ENCODE measurements at places on chromosomes 13 and 19.

DNA sequence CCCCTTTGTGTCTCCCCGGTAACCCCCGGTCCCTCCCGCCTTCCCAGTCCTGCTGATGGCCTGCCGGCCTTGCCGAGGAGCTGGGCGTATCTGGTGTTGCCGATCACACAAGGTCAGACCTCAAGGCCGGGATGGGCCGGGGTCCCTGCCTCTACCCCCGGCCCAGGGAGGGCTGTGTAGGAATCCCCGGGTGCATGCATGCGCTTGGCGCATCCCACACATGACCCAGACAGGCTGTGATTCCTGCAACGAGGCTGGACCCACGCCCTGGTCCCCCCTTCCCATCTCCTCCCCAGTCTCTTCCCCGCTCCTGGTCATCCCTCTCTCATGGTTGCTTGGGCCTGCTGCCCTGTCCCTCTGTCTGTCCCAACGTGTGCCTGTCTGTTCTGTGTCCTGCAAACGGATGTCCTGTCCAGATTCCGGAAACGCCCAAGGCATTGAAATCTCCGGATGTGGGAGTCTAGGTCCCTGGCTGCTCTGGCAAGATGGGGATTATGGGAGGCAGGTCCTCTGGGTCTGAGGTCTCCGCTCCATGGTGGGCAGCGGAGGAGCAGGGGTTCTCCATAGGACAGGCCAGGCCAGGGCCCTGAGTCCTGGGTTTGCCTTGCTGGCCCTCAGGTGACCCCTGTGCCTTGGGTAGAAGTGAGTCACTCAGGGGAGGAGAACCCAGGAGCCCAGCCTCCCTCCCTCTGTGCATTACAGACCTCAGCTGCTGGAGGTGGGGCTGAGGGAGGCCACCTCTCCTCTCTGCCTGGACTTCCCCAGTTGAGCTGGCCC lies 1.6 kb downstream of the PKN1 start:
- peak; percentile 42 for DNase-seq

DNA sequence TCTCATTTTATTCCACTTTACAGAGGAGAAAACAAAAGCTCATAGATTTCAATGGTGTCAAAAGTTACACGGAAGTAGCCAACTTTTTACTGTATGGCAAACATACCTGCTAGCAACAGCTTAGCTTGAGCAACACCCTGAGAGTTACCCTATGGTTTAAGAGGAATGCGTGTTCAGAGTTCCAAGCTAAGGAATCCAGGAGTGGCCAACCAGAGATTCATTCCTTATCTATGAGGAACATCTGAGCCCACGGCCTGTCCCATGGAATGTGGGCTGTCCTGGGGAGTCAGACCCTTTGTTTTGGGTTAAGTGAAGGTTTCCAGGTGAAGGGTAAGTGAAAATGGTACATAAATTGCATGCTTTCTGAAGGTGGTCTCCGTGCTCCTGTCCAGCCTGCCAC lies 67.5 kb downstream of the STARD13 start:
- DNase-seq: no peak

- DNase-seq: no peak
Measured at GRCh38 chr13:85420136-85420535, 379.1 kb downstream of the SLITRK6 start.

GRCh38 chr13:78785764-78786163 lies 126.8 kb upstream of the OBI1 start:
- no peak for DNase-seq

- DNase-seq: no peak
Measured at GRCh38 chr13:25440061-25440460, 68.3 kb downstream of the ATP8A2 start.

- DNase-seq: peak; percentile 62
Measured at GRCh38 chr19:14347999-14348889, 33.0 kb upstream of the ADGRE5 start.

GRCh38 chr19:38316477-38317067 lies 825 bp upstream of the YIF1B start:
- no peak for DNase-seq

DNA sequence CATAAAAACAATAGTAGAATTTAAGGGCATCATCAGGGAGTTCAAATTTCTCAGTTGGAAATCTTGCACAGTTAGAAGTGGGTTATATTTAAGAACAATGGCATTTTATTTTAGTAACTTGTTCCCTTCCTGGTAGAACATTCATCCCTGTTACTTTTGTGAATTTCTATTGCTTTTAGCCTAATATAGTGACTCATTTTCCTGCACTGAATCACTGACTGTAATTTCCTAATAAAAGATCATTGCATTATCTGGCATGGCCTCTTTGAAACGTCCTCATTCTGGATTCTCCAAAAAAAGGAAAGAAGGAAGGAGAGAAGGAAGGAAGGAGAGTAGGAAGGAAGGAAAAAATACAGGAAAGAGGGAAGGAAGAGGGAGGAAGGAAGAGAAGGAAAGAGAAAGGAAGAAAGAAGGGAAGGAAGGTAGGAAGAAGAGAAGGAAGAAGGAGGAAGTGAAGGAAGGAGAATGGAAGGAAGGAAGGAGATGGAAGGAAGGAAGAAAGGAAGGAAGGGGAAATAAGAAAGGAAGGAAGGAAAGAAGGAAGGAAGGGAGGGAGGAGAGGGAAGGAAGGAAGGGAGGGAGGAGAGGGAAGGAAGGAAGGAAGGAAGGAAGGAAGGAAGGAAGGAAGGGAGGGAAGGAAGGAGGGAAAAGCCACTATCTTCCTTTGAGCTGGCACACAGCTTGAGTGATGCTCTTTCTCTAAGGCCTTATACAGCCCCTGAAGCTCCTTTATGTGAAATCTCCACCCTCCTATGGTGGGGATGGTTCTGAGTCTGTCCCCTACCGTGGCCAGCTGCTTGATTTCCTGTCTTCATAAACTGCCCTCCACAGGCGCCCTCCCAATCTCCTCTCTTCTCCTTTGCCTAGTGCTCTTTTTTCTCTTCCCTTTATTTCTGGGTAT lies 29.8 kb upstream of the TM9SF2 start:
- DNase-seq: no peak

GRCh38 chr13:39676315-39676876 lies 20.9 kb downstream of the COG6 start:
- DNase-seq: no peak

- DNase-seq: no peak
Measured at GRCh38 chr13:24004971-24005370, 107.7 kb upstream of the C1QTNF9B start.

DNA sequence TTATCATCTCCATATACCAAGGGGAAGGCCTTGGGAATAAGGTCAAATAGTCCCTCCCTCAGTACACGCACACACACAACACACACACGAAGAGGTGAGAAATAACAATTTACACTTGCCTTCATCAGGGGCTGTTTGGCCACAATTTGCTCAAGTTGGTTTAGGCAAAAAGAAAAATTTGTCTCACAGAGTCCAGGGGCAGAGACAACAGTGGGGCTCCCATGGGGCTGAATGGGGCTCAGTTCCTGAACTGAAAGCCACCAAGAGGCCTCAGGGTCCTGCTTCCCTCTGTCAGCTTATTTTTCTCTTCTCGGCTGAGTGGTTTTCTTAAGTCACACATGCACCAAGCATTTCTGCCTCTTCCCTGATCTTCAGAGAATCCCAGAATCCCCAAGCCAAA lies 35.5 kb downstream of the PCDH8 start:
- DNase-seq: no peak

GRCh38 chr19:16035601-16036297 lies 40.5 kb upstream of the TPM4 start:
- no peak for DNase-seq

DNA sequence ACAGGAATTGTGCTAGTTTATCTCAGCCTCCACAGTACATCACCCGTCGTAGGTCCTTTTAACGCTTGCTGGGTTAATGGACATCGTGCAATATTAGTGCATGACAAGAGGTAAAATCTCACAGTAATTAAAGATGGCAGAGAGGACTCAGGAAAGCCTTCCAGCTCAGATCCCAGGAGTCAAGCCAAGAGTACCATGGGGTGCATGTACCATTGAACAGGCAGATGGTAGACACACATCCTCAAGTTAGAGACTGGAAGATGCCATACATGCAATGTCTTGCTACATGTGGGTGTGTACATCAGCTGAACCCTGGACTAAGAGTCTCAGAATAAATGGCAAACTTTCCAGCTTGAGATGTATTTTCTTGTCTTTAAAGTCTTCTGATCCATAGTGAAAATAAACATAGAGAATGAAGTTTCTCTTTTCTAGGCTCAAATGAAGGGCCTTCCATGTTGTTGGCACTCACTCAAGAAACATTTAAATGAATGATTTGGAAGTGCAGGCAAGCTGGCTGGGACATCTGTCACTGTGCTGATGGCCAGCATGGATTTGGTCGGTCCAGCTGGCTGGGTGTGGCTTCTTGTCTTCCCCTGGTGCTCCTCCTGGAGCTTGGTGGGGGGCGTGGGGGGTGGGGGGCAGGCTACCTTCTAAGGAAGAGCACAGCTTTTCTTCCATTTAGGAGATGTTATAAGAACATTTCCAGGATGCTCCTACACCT lies 290.9 kb upstream of the MAB21L1 start:
- DNase-seq: no peak

- DNase-seq: no peak
Measured at GRCh38 chr13:109400209-109400608, 386.2 kb downstream of the IRS2 start.

DNA sequence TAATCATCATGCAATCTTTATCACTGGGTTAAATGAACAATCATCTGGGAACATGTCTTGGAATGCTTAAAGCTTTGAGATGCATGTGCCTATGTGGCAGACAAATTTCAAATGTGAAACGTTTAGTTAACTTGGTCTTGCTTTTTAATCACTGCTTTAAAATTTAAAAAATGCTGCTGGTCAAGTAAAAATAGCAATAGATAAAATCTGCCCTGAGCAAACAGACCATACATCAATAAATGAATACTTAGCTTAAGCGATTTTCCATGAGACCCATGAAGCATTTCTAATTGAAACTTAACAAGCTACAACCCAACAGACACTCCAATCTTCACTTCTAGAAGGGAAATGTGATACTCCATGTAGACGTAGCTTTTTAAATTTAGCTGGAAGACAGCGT lies 1.9 kb upstream of the KL start:
- no peak for DNase-seq

DNA sequence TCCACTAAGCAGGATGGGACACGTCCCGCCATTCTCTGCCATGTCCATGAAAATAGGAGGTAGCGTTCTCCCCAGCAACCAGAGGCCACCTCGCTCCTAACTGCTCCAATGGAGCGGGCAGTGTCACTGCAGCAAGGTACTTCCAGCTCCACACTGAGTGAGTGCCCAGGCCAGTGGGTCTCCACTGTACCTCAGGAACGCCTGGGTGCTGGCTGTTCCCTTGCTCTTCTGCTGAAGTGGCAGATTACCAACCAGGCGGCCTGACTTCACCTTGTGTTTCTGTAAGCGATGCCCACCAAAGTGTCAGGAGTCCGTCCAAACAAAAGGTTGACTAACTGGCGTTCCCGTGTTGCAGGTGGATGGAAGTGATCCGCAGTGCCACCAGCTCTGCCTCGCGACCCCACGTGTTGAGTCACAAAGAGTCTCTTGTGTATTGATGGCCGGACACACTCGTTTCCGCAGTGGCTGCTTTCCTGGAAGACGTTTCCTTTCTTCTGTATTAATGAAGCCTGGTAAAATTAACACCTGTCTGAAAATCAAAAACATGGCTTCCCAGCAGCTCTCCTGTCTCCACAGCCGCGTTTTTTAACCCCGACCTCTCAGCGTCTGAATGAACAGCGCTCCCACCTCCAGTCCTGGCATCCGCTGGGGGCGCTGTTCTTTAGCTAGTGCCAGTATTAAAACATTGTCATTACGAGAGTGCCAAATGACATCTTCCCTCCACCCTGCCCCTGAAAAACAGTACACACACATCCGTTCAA lies 128.8 kb downstream of the STK24 start:
- no peak for DNase-seq

DNA sequence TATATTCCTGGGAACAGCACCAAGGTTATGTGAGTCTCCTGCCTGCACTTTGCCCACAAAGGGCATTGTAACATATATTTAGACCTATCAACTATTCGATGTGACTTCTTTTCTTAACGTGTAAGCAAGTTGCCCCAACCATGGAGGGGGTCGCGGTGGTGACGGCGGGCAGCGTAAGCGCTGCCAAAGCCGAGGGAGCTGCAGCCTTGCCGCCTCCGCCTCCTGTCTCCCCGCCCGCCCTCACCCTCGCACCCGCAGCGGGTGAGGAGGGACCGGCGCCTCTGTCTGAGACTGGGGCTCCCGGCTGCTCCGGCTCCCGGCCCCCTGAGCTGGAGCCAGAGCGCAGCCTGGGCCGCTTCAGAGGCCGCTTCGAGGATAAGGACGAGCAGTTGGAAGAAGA lies 59.0 kb downstream of the ZNF676 start:
- no peak for DNase-seq

GRCh38 chr19:30450100-30450499 lies 77.9 kb downstream of the ZNF536 start:
- DNase-seq: no peak

- peak; percentile 37 for DNase-seq
Measured at GRCh38 chr19:46787331-46788261, 798 bp downstream of the SLC1A5 start.

DNA sequence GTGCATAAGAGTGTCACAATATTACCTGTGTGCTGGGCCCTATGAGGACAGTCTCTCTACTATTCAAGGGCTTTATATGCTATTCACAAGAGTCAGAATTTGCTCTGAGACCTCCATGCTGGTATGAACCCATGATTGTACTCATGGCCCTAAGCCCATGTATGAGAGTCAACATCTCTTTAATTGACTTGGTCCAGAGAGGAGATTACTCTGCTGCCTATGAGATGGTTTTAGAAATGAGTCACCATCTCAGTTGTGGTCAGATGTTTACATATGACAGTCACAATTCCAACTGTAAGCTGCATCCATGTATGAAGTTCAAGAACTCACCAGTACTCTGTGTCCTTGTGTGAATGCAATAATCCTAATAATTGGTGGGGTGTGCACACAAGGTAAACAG lies 19.9 kb upstream of the ZNF208 start:
- DNase-seq: no peak

- DNase-seq: no peak
Measured at GRCh38 chr19:28217022-28217421, 995.9 kb downstream of the UQCRFS1 start.

DNA sequence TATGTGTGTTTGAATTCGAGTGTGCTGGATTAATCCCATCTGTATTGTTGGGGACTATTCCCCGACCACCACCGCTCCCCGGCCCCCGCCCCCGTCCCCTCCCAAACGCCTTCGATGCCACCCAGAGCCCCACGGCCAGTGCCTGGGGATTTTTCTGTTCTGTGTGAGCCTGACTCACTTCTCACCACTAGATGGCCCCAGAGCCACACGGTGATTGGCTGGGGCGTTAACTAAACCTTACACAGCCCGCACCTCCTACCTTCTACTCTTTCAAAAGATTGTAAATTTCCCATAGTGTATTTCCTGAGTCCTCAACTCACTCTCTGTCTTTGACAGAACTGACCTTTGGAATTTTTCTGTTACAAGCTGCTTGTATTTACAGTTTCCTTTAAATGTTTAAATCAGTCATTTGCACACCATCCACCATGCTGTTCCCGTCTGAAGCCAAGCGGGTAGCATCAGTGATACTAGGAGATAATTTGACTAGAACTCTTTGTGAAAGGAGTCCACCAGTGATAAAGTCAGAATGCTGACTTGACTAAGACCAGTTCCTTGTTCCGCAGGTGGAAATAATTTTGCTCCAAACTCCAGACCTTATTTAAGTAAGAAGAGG lies 61.4 kb downstream of the RFX2 start:
- DNase-seq: peak; percentile 70

- no peak for DNase-seq
Measured at GRCh38 chr13:98262292-98262691, 85.2 kb upstream of the RNF113B start.

GRCh38 chr19:20038358-20039202 lies 725 bp downstream of the ZNF682 start:
- DNase-seq: no peak

All from stimulated activated CD4-positive, alpha-beta T cell treated with anti-CD3 and anti-CD28 coated beads, Interleukin-1b, Interleukin-23, amount 100 ng/mL, for 48 hours (primary cell).